ENCODE measurements at places on chromosomes 12 and 14. TPM values are rescaled to one million over a fixed set of nuclear protein-coding genes. Genes with fewer than 3 reads are reported as not detected.

DNA sequence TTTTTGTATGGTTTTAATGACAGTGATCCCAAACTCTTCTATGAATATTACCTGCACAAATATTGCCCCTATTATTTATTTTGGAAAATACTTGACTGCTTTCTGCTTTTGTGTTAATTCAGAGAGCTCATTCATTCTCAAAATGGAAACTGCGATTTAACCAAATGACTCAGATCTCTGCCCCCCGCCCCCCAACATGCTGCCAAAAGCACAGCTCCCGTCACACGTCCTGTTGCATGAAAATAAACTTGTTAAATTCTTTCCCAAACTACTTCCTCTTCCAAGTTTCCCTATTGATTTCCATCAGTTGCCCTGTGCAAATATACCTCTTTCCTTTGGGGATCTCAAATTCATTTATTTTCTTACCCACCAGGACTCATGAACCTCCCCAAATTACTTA, 18.0 kb upstream of the NRDE2 start:
- DNase-seq: no peak

GRCh38 chr14:30283822-30284446, 275.0 kb upstream of the G2E3 start:
- DNase-seq: no peak

DNA sequence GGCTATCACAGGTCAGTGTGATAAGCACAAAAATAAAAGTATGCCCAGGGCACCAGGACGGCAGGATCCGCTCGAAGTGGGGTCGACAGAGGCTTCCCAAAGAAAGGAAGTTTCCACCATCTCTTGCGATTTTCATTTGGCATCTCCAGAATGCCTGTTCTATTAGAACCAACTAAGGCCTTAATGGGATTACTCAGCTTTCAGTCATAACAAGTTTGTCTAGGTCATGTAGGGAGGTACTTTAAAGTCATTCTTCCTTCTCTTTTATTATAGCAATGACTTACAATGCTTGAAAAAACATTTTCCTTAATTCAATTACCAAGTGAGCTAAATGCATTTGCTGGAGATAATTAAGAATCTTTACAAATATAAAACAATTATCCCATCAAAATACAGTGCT, 83.6 kb upstream of the DIO3 start:
- DNase-seq: no peak

DNA sequence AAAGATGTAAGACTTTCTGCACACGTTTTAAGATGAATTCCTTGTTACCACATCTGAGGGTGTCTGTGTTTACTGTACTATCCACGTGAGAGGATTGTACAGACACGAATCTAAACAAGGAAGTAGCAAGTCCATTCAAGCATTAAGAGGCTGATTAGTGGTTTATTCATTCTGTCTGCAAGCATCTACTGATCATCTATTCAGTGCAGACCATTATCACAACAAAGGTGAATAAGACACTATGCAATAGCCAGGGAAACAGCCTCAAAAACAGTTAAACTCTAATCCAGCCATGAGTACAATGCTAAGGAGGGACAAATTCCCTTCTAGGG, 111.6 kb upstream of the PZP start:
- no peak for DNase-seq

- DNase-seq: no peak
Observed at GRCh38 chr12:110804406-110804805, 42.4 kb upstream of the CCDC63 start.

DNA sequence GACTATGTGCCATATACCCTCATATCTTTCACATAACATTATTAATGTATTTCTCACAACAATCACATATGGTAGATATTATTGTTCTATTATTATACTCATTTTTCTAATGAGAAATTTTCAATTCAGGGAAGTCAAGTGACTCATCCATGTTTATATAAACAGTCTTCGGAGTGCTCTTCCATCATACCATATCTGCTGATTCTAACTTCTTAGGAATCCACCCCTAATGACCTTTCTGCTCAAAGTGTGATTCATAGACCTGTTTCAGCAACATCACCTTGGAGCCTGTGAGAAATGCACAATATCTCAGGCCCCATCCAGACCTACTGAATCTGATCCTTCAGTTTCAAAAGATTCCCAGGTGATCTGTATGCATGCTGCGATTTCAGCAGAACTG, 39.8 kb upstream of the OVCH1 start:
- DNase-seq: no peak

GRCh38 chr12:3838076-3838475, 35.1 kb downstream of the PARP11 start:
- no peak for DNase-seq

DNA sequence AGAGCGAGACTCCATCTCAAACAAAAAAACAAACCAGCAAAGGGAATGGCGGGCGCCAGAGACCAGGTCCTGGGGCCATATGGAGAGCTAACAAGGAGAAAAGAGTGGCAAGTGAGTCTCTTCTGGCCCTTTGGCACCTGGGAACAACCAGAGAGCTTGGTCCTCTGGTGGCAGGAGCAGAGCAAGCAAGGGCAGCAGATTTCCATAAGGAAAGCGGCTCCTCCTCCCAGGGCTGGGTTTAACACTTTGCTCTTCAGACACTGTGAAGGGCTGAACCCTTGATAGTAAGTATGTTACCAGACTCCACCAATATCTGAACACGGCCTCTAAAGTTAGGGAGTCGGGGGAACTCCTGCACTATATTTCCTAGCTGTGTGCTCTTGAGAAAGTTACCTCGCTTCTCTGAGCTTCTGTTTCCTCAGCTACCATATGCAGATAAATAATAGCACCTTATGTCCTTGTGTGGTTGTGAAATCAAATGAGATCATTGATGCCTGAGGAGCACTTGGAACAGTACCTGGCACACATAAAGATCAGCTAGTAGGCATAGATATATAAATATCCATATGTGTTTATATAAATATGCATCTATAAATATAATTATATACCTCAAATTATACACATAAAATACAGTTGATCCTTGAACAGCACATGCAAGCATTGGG, 33.4 kb upstream of the PLEKHG6 start:
- DNase-seq: peak; percentile 45

DNA sequence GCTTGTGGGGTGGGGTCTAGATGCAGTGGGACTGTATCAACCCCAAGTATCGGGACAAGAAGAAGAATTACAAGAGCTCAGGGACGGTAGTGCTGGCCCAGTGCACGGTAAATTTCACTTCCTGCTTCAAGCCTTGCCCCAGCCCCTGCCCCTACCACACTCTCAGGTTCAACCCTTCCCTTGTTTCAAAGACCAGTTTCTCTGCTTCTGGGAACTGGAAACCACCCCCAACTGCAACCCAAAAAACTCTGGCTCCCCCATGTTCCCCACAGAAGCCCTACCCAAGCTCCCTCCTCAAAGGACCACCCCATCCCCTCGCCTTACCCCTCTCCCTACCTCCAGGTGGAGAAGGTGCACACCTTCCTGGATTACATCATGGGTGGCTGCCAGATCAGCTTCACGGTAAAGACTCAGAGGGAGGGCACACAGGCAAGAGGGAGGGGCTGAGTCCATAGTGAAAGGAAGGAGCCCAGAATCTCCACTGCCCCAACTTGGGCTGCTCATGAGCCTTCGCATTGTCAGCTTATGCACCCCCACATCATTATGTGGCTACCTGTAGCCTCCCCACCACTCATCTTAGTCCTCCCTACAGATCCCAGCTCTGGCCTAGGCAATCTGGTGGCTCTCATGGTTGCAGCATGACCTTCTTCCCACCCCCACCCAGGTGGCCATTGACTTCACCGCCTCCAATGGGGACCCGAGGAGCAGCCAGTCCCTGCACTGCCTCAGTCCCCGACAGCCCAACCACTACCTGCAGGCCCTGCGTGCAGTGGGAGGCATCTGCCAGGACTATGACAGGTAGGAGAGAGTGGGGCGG, 4.3 kb downstream of the CPNE6 start:
- no peak for DNase-seq

GRCh38 chr12:48929551-48929950, 4.3 kb upstream of the FKBP11 start:
- DNase-seq: no peak

GRCh38 chr14:56603648-56604047, 24.1 kb downstream of the TMEM260 start:
- DNase-seq: no peak

DNA sequence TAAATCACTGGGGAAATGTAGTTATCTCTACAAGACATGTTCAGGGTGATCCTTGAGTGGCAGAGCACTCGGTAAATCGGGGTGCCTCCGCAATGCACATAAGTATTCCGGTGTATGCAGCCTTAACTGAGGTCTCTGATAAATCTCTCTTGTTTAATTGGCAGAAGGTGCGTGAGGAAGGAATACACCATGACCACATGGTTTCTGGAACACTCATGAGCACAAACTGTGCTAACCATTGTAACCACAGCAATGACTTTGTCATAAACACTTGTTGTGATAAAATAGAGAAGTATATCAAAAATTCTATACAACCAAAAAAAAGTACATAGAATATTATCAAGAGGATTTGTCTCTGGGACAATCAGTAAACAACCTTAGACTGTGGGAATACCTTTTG, 146.8 kb upstream of the DIO2 start:
- DNase-seq: no peak

DNA sequence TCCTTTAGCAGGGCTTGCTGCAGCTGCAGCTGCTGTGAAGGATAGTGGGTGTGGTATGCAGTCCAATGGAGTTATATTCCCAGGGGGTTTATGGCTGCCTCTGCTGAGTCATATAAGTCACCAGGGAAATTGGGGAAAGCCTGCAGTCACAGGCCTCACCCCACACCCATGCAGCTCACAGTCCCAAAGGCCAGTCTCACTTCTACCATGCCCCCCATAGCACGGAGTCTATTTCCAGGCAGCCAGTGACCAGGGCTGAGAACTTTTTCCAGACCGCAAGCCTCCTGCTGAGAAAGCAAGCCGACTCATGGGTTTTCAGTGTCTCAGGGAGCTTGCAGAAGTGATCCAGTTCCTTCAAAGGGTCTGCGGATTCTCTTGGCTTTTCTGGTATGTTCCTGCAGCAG, 322.4 kb upstream of the CLEC14A start:
- no peak for DNase-seq

GRCh38 chr14:97625477-97625876, 828.3 kb downstream of the VRK1 start:
- DNase-seq: no peak

- no peak for DNase-seq
Observed at GRCh38 chr12:124018539-124018938, 45.5 kb downstream of the ZNF664 start.

DNA sequence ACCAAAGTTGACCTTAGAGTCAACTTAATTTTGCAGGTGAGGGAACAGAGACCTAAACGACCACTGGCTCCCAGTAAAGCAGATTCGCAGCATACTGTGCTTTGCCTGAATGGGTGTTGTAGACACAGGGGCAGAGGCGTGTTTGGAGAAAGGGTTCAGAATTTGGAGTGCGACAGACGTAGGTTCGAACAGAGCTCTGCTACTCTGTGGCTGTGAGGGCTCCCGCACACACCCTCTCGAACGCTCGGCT, 243 bp upstream of the TOMM20L start:
- DNase-seq: no peak

DNA sequence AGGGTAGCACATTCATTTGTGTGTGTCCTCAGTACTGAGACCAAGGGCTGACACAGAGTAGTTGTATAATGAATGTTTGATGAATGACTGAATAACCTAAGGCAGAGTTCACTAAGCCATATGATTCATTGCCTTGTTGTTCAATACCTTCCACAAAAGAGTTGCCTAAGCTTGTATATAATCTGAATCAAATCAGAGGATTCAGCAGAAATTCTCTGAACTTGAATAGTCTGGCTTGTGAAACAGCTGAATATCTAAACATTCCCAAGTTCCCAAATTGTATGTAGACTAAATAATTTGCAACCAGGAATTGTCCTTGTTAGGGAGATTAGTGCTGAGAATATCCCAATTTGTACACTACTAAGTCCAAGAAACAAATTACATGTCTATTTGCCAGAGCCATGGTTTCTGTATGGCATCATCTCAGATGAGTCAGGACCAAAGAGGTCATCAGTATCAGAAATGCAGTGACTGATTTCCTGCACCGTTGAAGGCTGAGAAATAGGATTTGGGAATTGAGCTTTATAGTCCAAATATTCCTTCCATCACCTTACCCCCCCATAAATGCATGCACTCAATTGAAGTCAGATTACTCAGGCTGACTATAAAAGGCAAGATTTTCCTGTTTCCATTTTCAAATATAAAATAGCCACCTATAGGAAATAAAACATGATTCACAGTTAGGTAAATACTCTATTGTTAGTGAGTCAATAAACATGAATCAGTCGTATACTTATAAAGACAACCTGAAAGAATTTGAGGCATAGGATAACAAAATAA, 168.7 kb downstream of the PHLDA1 start:
- DNase-seq: no peak

DNA sequence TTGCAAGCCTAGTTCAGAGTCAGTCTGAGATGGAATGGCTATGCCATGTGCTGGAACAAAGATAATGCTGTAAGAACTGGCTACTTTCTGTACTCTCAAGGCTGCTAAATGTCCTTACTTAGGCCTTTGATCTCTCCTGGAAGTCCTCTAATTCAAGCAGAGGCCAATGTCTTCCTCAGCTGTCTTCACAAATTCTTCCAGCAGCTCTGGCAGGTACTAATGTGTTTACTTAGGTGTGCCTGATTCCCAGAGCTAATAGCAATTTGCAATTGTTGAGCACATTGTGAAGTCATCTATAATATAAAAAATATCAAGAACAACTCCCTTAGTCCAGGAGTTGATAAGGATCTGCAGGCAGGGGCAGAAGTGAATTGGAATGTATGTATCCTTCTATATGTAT, 3.8 kb upstream of the MYF5 start:
- no peak for DNase-seq

DNA sequence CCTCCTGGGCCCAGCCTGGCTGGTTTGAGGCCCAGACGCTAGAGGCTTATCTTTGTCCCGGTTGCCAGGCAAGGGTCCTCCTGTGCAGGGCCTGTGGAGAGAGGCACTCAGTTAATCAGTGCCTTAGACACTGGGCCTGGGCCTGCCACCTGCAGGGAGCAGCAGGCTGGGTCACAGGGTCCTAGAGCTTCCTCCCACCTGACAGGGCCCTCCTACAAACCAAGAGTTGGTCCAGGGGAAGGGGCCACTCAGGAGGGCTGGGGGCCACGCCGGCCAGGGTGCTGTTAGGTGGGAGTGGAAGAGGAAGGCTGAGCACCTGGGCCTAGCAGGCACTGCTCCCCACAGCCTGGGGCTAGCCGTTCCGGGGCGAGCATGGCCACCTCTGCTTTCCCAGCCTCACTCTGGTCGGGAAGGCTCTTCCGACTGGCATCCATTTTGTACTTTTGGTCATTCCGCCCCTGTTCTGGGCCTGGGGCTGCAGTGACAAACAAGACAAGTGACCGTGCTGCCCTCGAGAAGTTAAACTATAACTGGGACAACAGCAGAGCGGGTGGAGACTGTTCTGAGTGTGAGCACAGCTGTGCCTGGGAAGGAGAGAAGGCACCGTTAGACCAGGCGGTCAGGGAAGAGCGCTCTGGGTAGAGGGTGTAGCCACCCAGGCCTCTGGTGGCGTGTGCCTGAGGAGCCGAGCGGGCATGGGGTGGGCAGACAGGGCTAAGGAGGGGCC, 27.2 kb downstream of the FBRSL1 start:
- DNase-seq: no peak

GRCh38 chr12:124916374-124917134, 2.1 kb upstream of the UBC start:
- DNase-seq: peak; percentile 92

- peak; percentile 84 for DNase-seq
Observed at GRCh38 chr14:99568567-99569560, 35.1 kb downstream of the CCDC85C start.

Gene E2F7
- not detected for total RNA-seq

Gene WNT1
- total RNA-seq: not detected

Gene GRIP1
- total RNA-seq: 9.4 TPM

Gene FAM222A
- total RNA-seq: 2.2 TPM

Gene ERBB3
- 10.2 TPM for total RNA-seq

Gene TAS2R50
- total RNA-seq: 1.4 TPM

Gene SLC17A8
- not detected for total RNA-seq

Gene EML5
- total RNA-seq: 4.4 TPM
